ENCODE measurements at places on chromosomes 12 and 14. TPM values are rescaled to one million over a fixed set of nuclear protein-coding genes. Genes with fewer than 3 reads are reported as not detected.

CYP27B1 gene
- polyA plus RNA-seq, result 0.99 TPM

PLEKHG7 gene
- 0.30 TPM for polyA plus RNA-seq

SMIM41 gene
- 8.0 TPM for polyA plus RNA-seq

MYF6 gene
- polyA plus RNA-seq, result 0.48 TPM

DNA sequence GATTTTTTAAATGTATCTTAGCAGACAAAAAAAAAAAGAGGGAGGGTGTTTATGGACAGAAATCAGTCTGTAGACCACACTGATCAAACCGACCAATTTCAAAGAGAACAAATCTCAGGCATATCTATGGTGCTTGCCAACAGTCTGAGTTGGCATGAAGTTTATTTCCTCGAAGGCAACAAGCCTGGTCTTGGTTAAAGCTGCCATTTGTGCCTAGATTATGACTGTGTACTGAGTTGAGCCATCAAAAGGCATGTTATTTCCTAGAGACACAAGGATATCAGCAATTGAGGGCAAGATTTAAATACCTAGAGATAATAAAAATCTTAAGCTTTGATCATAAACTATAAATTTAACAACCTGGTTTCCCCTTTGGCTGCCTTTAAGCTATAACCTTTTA, 119.2 kb downstream of the SLC2A13 start:
- no peak for DNase-seq

DNA sequence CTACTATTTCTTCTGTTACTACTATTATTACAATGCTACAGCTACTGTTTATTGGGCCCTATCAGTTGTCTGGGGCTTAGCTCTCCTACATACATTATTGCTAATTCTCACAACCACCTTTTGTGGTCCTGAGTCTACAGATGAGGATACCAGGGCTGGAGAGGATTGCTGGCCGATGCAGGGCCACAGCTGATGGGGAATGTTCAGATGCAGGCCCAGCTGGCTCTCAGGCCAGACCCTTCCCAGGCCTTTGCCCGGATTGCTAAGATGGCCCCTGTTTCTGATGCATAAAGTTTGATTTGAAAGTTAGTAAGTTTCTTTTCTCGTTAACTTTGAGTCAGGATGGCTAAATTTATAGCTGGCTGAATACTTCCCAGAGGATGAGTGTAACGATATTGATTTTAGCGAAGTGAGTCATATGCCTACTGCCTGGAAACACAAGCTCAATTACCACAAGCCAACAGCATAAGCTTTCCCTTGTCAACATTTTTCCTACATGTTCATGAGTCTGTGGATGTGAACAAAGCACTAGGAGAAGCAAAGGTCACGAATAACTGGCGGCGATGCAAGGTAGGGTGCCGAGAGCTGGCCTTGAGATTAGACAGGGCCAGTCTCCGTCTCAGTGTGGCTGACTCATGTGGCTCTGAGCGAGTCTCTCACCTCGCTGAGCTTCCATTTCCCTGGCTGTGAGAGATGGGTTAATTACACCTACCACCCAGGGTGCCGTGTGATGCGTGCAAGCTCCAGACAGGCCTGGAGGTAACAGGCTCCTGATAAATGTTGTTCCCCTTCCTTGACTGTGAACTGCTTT, 111.0 kb downstream of the BEGAIN start:
- no peak for DNase-seq

DNA sequence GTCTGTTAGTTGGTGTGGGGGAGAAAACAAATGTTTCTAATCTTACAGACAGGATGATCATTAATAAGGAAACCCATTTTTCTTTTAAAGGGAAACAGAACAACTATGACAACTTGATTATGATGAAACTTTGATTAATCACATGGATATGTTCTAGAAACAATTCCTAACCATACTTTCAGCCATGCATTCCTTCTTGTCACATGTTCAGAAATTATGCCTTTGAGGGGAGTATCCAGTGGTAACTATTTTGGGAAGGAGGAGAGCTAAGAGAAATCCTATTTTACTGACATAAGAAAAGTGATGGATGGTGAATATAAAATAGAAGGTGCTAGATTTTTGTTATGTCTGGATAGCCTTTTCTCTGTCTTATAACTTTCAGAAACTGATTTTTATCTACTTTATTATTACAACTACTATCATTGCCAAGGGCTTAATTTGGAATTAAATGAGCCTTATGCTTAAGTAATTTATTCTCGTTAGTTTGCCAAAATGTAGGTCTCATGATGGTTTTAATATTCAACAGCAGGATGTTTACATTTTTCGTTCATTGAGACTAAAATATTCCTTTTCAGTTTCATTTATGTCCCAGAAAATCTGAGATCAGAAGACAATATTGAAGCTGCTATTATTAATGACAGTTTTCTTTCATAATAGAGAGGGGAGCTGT, 200.1 kb downstream of the TMTC2 start:
- DNase-seq, result no peak

- no peak for DNase-seq
Observed at GRCh38 chr14:79483477-79484388, 727.6 kb downstream of the DIO2 start.

DNA sequence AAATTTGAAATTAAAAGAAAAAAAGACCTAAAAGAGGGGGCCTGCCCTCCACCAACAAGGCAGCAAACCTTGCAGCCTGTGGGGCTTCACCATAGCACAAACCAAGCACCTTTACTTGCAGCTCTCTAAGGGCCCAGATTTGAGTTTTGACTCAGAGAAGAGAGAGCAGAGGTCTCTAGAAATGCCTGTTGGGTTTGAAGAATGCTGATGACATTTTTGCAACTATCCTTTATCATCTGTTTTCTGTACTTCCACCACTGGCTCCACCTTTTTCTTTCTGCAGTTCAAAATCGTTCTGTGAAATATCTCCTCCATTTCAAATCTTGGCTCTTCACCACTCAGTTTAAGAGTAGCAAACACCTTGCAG, 83.8 kb upstream of the HMGA2 start:
- no peak for DNase-seq

GRCh38 chr12:8876887-8877286, 37.4 kb upstream of the PHC1 start:
- DNase-seq, result no peak

GRCh38 chr12:1318327-1319031, 275.9 kb downstream of the FBXL14 start:
- DNase-seq, result peak; percentile 54

- no peak for DNase-seq
Observed at GRCh38 chr12:65533177-65533883, 254.8 kb downstream of the MSRB3 start.

GRCh38 chr12:127761880-127762279, 505.1 kb upstream of the TMEM132C start:
- no peak for DNase-seq

GRCh38 chr14:21414137-21414631, 30.4 kb upstream of the SUPT16H start:
- DNase-seq, result no peak

- no peak for DNase-seq
Observed at GRCh38 chr12:108442067-108442466, 73.0 kb upstream of the FICD start.

Data from right lung (tissue), 10 donors.